ENCODE measurements at places on chromosomes 5 and 9.
A peak's percentile ranks its signal among the peaks of the same experiment; 100 is the strongest.

DNA sequence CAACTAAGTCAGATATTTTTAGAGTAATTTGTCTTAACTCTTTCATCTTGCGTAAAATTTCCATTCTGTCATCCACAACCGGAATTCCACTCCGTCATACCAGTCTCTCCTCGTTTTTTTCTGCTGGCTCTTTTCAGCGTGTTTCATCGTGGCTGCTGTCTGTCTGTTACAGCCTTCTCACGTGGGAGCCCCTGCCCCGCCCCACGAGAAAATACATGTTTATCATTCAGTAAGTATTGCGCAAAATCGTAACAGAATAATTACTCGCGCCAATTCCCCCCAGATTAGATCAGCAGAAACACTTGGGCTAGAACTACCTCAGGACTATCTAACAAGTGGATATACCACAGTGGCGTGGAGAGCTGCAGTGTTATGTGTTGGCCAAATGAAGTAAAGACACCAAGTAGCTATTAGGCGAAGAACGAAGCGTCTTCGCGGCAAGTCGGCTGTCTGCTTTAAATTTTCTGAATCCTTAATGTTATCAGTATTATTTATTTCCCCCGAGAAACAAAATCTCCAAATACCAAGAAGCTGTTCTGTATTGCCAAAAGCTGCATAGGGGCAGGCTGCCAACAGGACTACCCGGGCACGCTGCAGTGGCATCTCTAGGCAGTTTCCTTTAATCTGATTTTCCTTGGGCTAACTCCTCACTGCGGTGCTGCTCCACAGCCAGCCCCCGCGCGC, 566 bp upstream of the FOCAD start:
- no peak for DNase-seq

DNA sequence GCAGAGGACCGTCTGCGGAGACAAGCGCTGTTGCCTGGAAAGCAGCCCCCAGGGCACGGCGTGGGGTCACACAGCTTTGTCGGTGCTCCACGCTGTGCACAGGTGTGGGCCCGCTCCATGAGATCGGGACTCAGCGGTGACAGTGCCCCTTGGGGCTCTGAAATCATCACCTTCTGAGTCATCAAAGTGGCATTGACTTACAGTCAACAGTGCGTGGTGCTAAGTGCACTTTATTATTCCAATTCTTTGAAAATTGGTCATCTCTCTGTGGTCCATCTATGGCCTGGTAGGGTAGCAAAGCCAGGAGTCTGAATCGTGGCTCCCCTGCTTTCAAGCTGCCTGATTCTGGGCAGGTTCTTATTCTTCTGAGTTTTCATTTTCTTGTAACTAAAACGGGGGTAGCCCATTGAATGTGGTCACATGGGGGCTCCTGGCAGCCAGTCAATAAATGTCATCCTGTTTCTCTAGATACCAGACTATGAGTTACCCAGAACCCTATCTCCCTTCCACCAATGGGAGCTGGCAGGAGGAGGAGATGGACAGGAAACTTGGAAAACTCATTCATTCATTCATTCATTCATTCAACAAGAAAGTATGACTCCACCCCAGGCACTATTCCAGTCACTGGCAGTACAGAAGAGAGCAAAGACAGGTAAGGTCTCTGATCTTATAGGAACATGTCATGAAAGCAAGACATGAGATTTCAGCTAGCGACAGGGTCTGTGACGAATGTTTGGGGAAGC, 20.3 kb upstream of the UNC5A start:
- no peak for DNase-seq

GRCh38 chr9:35972093-35972492, 14.1 kb upstream of the OR2S2 start:
- DNase-seq: no peak

- peak; percentile 19 for DNase-seq
Measured at GRCh38 chr5:125411744-125412560, 665.5 kb upstream of the ZNF608 start.

GRCh38 chr5:157596487-157596886, 20.9 kb upstream of the ADAM19 start:
- no peak for DNase-seq

GRCh38 chr9:105007143-105007542, 79.2 kb upstream of the ABCA1 start:
- DNase-seq: no peak

DNA sequence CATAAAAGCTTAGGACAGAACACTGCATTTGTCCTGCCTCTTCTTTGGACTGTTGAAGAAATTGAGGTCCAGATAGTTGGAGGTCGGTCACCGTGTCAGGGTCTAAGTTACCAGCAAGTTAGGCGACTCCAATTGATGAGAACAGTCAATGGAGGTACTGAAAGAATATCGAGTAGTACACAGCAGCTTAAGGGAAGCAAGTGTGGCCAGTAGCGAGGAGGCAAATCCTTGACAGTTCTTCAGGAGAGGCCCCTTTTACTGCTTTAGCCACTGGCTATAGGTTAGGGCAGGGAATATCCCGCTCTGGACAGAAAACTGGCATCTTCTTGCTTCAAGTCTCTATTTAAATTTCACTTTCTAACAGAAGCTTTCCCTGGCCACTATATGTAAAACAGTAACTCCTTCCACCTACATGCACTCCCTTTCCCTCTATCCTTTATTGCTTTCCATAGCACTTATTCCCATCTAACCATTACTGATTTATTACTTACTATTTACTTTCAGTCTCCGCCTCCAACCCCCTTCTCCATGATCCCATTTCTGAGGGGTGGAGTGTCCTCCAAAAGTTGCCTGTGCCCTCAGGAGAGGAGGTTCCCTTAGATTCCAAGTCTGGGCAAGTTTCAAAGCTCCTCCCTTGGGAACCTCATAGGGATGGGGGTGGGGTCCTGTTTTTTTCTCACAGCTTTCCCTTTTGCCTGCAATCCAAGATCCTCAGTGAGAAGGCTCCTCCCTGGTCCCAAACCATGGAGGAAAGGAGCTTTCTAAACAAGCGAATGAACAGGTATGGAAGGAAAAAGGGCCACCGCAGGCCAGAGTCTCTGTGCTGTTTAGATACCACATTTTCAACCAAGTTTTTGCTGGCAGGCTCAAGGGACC, 4.1 kb upstream of the PRDM6 start:
- DNase-seq: no peak
